SJSA1 (cell line): ENCODE measurements at places on chromosomes 4 and X. TPM values are rescaled to one million over a fixed set of nuclear protein-coding genes. Genes with fewer than 3 reads are reported as not detected.

Gene PPARGC1A
- 0.18 and 0.19 TPM in 2 replicates for total RNA-seq

Gene S100G
- total RNA-seq: not detected in 2 replicates

Gene PIN4
- 5.3 and 7.2 TPM in 2 replicates for total RNA-seq

Gene TRIM61
- not detected in 2 replicates for total RNA-seq

Gene BRS3
- not detected in 2 replicates for total RNA-seq

Gene CXCL6
- total RNA-seq: not detected in 2 replicates

Gene DCAF4L1
- not detected in 2 replicates for total RNA-seq

GRCh38 chr4:74030285-74030684 is 8.2 kb downstream of the CXCL3 start:
- no peak for DNase-seq

DNA sequence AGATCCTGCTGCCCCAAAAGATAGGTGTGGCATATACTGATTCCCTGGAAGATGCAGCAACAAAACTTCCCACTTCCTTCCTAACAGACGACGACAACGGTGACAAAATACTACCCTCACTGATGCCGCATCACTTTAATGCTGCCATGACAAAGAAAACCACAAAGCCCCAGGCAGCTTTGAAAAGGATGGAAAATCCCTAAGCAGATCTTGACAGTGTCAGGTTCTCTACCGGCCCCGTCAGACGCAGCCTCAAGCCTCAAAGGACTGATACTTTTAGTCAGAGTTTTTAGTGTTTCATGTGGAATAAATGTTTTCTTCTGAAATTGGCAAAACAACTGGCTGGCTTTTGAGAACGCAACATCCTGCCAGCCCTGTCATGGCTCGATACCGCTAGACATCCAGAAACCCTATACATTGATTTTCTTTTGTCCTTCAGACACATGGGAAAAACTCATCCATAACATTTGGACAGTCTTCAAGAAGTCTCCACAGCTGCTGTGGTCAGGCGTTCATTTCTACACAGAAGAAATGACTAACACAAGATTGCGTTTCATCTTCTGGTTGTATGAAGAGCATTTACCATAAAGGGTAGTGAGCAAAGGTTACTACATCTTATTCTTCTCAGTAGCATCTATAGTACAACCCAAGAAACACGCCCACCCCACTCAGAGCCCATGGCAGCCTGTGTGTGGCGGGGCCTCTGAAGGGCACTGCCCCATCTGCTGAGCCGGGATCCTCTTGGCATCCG is 60.1 kb downstream of the GATB start:
- DNase-seq: no peak

GRCh38 chr4:24675721-24676389 is 91.5 kb upstream of the DHX15 start:
- no peak for DNase-seq

GRCh38 chr4:118410138-118410537 is 57.3 kb upstream of the PRSS12 start:
- DNase-seq: peak; percentile 25

- DNase-seq: no peak
Measured at GRCh38 chrX:22520128-22520828, 247.6 kb downstream of the CBLL2 start.

GRCh38 chr4:1077711-1078477 is 35.5 kb downstream of the RNF212 start:
- DNase-seq: no peak

GRCh38 chrX:18719852-18720251 is 12.4 kb downstream of the PPEF1 start:
- no peak for DNase-seq

GRCh38 chr4:159145992-159146330 is 43.1 kb downstream of the RAPGEF2 start:
- DNase-seq: no peak

GRCh38 chr4:78671903-78672815 is 104.0 kb upstream of the BMP2K start:
- no peak for DNase-seq

GRCh38 chr4:130820448-130820847 is 1724.5 kb downstream of the C4orf33 start:
- no peak for DNase-seq

GRCh38 chr4:21476757-21477156 is 471.8 kb downstream of the KCNIP4 start:
- no peak for DNase-seq

- DNase-seq: peak; percentile 32
Measured at GRCh38 chrX:107716118-107716684, 59.4 kb downstream of the TSC22D3 start.

DNA sequence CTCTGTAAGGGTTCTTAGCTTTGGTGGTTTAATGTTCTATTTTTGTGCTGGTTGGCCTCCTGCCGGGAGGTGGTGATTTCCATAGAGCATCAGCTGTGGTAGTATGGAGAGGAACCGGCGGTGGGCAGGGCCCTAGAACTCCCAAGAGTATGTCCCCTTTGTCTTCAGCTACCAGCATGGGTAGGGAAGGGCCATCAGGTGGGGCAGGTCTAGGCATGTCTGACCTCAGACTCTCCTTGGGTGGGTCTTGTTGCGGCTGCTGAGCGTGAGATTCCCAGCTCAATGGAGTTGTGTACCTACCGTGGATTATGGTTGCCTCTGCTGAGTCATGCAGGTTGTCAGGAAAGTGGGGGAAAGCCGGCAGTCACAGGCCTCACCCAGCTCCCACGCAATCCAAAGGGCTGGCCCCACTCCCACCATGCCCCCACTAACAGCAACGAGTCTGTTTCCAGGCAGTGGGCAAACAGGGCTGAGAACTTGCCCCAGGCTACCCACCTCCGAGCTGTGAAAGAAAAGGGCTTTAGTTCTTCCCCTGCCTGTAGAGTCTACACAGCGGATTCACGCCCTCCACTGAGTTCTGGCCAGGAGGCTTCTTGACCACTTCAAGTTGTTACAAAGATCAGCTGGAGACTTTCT is 235.9 kb downstream of the RPA4 start:
- no peak for DNase-seq

- no peak for DNase-seq
Measured at GRCh38 chr4:124610211-124610610, 102.3 kb downstream of the ANKRD50 start.

GRCh38 chr4:71932941-71933340 is 98.9 kb upstream of the NPFFR2 start:
- no peak for DNase-seq

- no peak for DNase-seq
Measured at GRCh38 chr4:150070464-150071170, 7.6 kb upstream of the DCLK2 start.

DNA sequence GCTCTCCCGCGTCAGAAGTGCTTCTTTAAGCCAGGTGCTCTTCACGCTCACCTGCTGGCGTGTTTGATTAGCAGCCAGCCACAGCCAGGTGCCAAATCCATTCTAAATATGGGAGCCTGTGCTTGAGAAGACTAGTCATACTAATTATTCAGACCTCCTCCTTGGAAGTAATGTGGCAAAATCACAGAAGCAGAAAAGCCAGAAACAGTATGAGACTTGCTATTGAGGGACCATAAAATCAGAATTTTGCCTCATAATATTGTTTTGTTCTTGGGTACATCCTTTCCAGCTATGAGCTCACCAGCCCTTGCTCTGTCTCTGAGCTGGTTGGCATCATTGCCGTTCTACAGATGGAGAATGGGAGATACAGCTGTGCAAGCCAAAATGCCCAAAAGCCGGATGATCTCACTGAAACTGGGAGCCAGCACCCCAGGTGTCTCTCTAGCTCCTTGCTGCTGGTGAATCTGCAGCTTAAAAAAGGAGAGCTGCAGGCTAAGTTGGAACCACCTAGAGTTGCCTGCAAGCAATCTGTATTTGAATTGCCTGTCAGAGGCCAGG is 205.4 kb downstream of the SHROOM3 start:
- DNase-seq: no peak

GRCh38 chr4:76744241-76744921 is 153.6 kb downstream of the SOWAHB start:
- no peak for DNase-seq

DNA sequence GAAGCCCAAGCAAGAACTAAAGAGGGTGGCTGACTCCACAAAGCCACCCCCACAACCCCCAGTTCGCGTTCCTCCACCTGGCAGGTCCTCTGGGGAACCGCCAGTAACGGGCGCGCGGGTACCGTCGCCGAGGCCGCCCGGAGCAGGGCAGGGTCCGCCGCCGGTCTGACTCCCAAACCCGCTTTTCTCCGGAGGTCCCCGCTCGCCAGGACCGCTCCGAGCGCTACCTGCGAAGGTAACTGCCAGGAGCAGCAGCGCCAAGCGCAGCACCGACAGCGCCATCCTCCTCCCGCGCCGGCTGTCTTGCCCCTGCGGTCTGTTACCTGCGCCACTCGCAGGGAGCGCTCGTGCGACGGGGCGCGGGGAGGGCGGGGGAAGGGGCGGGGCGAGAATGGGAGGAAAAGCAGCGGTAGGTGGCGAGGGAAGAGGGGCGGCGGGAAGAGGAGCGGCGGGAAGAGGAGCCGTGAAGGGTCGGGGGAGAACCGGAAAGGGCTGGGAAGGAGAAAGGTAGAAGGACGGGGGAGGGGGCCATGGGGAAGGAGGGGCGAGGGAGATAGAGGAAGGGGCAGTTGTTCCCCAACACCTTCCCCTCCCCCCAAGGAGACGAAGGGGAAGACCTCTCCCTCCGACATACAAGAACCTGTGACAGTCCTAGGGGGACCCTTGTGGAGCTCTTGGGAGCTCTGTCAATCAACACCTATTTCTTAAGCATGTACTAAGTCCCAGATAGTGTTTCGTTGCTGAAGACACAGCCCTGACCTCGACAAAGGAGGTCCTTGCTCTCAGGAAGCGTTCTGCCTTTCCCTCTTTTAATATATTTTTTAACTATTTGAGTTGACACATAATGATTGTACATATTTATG is at the start of gene SPINK2:
SPINK2 (minus strand) TSS at position 321 of the 863 bp plus-strand sequence; CDS start at position 282, 39 bp downstream.
- no peak for DNase-seq

DNA sequence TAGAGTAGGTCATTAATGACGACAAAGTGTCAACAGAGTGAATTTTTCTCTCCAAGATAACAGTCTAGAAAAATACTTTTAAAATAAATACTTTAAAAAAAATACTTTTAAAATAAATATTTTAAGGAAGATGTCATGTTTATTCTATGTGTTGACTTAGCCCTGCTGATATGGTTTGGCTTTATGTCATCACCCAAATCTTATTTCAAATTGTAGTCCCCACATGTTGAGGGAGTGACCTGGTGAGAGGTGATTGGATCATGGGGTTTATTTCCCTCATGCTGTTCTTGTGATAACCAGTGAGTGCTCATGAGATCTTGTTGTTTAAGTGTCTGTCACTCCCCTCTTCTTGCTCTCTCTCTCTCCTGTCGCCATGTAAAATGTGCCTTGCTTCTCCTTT is 754.9 kb upstream of the SLIT2 start:
- no peak for DNase-seq

DNA sequence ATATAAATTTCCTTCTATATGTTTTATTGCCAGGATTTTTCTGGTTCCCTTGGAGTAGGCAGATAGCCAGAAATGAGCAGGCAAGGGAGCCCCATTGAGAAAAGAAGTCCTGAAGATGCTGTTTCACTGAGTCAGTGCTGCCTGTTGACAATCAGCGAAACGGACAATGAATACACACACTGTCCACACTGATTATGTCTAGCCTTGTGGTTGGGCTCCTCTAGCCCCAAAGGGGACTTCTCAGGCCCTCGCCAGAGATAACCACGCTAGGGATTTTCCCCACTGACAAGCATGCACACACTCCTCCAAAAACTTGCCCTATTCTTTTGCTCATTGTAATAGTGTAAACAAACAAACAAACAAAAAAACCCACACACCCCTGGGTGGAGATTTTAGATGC is 369.3 kb downstream of the DMD start:
- no peak for DNase-seq

- DNase-seq: no peak
Measured at GRCh38 chrX:115630204-115630603, 69.2 kb downstream of the PLS3 start.

- DNase-seq: peak; percentile 30
Measured at GRCh38 chr4:185470501-185471195, 885 bp downstream of the CCDC110 start.

GRCh38 chrX:112163906-112164305 is 81.3 kb upstream of the TRPC5 start:
- no peak for DNase-seq

DNA sequence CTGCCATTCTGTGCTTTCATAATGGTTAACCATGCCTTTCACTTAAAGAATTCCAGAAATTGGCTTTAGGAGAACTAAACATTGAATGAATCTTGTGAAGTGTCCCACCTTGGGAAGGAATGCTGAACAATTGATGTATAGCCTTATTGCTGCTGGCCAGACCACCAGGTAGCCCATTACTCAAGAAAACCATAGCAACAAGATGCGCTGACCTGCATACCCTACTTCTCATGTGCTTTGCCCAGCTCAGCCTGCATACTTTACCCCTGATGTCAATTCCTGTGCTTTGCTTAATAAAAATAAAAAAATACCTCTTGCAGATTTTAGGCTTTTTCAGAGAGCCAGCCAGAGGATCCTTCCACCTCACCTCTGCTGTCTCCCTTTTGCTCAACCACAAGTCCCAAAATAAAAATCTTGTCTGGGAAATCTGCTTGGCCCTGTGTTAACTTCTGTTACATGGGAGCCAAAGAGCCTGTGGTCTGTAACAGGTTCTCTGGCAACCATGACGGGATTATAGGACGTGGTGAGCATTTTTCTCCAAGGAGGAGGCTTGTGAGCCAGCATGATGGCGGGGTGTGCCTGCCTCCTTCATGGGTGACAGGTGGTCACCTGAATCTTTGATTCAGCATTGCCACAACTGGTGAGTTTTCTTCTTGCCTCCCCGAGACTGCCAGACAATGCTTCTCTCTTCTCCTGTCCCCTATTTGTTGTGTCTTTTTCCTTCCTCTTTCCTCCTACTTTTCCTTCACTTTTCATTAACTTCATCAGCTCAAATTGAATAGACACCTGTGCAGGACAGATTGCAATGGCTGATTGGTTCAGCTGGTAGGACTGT is 106.8 kb downstream of the ARSJ start:
- no peak for DNase-seq

GRCh38 chrX:24148535-24149350 is 786 bp upstream of the ZFX start:
- DNase-seq: peak; percentile 51

DNA sequence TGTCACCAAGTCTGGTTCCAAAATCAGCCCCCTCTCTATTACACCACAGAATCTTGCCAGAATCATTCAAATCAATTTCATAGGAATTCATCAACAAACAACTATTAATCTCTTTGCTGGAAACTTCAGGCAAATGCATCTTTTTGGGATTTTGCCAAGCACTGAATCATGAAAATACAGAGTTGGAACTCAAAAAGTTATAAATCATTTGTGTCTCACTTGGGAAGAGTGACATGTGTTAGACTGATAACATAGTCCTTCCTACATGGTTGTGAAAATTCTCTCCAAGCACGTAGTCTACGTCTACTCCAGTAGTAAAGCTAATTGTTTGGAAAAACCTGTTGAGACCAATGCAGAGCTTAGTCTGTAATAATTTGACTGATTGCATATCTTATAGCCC is 19.0 kb downstream of the CXCL8 start:
- no peak for DNase-seq

DNA sequence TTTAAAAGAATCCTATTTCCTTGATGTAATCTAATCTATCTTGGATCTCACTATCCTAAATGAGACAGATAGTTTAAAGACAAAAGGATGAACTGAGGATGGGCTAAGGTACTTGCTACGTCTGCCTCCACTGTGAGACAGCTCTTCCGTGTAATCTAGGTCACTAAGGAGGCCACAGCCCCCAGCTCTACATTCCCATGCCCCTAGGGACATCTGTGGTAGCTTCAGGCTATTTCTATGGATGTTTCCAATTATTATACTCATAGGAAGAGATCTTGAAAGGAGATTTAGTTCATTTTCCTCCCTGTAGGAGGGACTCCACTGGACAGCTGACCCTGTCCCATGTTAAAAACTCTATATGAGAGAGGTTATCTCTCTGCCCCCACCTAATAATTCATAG is 140.8 kb upstream of the TRPC5 start:
- DNase-seq: no peak

- DNase-seq: no peak
Measured at GRCh38 chrX:136115904-136116297, 31.4 kb upstream of the FHL1 start.
